A673 (cell line): ENCODE measurements at places on chromosomes 3 and 15. TPM values are rescaled to one million over a fixed set of nuclear protein-coding genes. Genes with fewer than 3 reads are reported as not detected.
A peak's percentile ranks its signal among the peaks of the same experiment; 100 is the strongest.

- H3K4me3 ChIP-seq: no peak overlapping the region
- peaks cover 21% of the 10 kb centered on the region for H3K27me3 ChIP-seq
- no peak for DNase-seq
- no peaks in the 10 kb centered on the region for H3K4me1 ChIP-seq
- no peaks in the 10 kb centered on the region for H3K36me3 ChIP-seq
These were observed 9.3 kb downstream of the RFTN1 start for GRCh38 chr3:16504242-16504641.

DNA sequence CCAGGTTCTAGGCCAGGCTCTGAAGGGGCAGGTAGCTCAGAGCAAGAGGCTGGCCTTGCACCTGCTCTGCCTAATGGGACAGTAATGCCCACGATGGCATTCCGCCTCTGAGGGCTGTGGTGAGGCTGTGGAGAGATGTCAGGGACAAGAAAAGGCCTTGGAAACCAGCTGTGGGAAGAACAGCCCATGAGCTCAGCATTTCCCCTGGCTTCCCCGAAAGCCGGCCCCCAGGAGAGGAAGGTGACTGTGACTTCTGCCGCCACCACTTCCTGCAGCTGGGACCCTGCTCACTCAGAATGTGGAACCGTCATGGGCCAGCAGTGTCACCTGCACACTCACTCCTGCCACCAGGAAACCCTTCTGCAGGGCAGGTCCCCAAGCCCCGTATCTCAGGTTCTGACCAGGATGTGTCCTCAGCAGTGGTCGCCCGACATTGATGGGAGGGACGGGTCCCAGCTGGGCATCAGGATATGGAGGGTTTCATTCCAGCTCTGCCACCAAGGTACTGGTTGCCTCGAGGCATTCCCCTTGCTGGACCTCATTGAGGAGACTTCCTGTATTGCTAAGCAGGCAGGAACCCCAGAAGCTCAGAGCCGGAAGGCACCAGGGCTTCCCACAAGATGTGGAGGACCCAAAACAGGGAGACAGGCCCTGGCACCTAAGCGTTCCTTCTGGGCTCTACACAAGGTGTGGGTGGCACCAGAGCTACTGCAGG, 30.7 kb downstream of the SEMA7A start:
- no peaks in the 10 kb centered on the region for H3K27me3 ChIP-seq
- no peak for DNase-seq
- H3K4me3 ChIP-seq: no peak overlapping the region
- peaks cover 27% of the 10 kb centered on the region for H3K4me1 ChIP-seq
- no peaks in the 10 kb centered on the region for H3K36me3 ChIP-seq

DNA sequence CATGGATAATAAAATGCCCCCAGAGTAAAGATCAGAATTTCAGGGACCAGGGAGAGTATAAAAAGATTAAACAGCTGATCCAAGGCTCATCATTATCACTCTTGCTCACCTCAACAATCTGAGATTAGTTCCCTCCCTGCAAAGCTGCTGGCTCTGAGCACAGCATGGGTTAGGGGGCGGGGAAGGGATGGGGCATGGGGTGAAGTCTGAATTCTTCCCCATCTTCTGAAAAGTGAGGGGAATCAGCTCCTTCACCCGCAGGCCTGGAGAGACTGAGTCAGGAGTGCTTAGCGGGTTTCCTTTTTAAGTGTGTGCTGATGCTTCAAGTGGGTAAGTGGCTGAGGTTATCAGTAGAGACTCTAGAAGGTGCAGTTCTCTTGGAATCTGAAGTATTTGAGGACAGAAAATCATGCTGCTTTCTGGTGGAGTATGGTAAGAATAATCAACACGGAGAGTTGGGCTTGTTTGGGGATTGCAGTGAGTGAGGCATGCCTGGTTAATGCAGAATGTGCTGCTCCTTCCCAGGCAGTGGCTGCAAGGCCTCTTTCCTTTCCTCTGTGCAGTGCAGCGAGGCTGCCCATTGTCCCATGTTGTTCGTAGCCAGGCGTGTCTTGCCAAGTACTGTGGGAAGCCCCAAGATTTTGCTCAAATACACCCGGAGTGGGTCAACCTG, 59.2 kb upstream of the TRAK1 start:
- no peaks in the 10 kb centered on the region for H3K27me3 ChIP-seq
- peaks cover 15% of the 10 kb centered on the region for H3K4me1 ChIP-seq
- H3K4me3 ChIP-seq: no peak overlapping the region
- DNase-seq: no peak
- peak overlapping the region; percentile 59 for H3K27ac ChIP-seq
- no peaks in the 10 kb centered on the region for H3K36me3 ChIP-seq

DNA sequence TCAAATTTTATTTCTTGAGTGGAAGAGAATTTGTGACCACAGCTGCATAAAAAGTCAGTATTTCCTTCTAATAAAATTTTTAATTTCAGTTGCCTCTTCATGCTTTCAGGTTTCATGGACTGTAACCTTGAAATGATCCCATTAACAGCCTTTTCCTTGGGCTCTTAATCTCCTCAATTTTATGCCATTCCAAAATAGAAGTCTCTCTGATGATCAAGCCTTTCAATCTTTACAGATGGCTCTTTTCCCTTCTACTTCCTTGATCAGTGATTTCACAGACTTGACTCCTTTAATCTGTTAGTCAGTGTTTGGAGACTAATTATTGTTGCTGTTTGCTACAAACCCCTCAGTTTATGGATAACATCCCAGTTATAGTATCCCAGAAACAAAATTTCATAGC, 11.9 kb downstream of the TSC22D2 start:
- H3K4me1 ChIP-seq: peaks cover 55% of the 10 kb centered on the region
- no peak overlapping the region for H3K4me3 ChIP-seq
- no peak overlapping the region for H3K27ac ChIP-seq

DNA sequence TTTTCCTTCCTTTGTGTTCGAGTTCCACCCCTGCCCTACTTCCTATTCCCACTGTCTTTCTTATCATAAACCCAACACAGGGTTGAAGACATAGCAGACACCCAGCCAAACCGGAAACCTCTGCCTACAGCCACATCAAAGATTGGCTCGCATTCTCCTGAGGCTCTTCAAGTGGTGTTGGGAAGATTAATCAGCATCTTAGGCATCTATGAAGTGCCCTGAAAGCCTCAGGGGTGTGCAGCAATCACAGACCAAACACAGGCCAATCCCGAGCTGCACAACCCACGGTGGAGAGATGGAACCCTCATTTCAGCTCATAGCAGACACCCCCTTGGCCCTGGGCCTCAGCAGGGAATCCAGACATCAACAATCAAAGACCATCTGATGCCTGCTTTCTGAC, 255.9 kb downstream of the XXYLT1 start:
- no peaks in the 10 kb centered on the region for H3K4me1 ChIP-seq
- H3K27me3 ChIP-seq: no peaks in the 10 kb centered on the region
- DNase-seq: no peak
- H3K4me3 ChIP-seq: no peak overlapping the region
- no peaks in the 10 kb centered on the region for H3K36me3 ChIP-seq

- H3K27ac ChIP-seq: no peak overlapping the region
- H3K4me1 ChIP-seq: no peaks in the 10 kb centered on the region
- DNase-seq: no peak
- no peak overlapping the region for H3K4me3 ChIP-seq
These were observed 54.3 kb downstream of the CYFIP1 start for GRCh38 chr15:22925875-22926274.

- H3K36me3 ChIP-seq: no peaks in the 10 kb centered on the region
- no peak for DNase-seq
- H3K27me3 ChIP-seq: no peaks in the 10 kb centered on the region
- no peak overlapping the region for H3K27ac ChIP-seq
- no peak overlapping the region for H3K4me3 ChIP-seq
- no peaks in the 10 kb centered on the region for H3K4me1 ChIP-seq
These were observed 43.9 kb upstream of the IL12A start for GRCh38 chr3:159944781-159945180.

DNA sequence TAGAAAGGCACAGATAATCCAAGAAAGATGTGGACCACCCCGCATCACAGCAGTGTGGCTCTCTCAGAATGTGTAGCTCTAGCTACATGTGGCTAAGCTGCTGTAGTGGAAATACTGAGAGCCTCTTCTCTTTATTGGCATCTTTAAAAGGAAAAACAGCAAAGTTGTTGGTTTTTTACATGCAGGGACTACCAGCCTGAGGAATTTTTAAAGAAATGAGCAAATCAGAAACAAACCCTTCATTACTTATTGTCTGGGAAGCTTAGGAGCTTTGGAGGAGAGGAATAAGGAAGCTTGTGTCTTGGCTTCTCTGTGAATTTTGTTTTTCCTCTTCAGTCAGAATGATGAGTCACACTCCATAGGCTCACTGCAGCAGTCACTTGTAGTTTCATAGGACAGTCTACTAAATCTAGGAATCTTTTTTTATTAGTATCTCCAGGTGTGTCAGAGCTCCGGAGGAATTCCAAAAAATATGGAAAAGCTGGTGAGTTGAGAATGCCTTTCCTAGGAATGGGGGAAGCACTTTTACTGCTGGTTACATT, 27.5 kb downstream of the POLG start:
- peaks cover 76% of the 10 kb centered on the region for H3K36me3 ChIP-seq
- H3K27ac ChIP-seq: no peak overlapping the region
- H3K27me3 ChIP-seq: no peaks in the 10 kb centered on the region
- no peak overlapping the region for H3K4me3 ChIP-seq

GRCh38 chr3:194117104-194117845, 18.7 kb upstream of the HES1 start:
- no peak for DNase-seq
- H3K4me3 ChIP-seq: no peak overlapping the region
- H3K27ac ChIP-seq: no peak overlapping the region
- H3K27me3 ChIP-seq: no peaks in the 10 kb centered on the region

DNA sequence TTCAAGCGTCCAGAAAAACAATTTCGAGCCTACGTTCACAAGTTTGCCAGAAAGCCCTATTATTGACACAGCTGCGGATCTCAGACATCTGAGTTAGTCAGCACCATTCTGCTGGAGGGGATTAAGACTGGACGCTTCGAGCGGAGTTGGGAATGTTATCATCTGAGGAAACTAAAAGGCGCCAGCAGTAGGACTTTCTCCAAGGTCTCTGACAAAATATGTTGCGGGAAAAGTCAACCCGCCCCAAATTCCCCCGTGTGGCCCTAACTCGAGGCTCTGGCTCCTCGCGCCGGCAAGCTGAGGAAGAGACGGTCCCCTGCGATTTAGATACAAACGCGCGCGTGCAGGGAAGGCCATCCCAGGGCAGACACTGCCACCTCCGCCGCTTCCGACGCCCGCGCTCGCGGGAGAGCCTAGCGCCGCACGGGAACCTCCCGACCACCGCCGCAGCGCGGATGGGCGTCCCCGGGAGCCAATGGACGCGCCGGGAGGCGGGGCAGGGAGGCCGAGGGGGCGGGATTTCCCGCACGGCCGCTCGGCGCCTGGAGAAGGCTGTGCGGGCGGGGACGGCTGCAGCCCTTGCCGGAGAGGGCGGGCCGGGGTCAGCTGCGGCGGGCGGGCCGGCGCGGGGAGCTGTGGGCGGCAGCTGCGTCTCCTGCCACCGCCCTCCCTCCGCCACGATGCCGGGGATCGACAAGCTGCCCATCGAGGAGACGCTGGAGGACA, at the start of gene APPL1:
APPL1 (plus strand) TSS at position 526 of the 726 bp plus-strand sequence; CDS start at position 681, 155 bp downstream.
- H3K4me1 ChIP-seq: peaks cover 5% of the 10 kb centered on the region
- DNase-seq: peak; percentile 86
- peak within 1 kb of the TSS; percentile 71 for H3K4me3 ChIP-seq

DNA sequence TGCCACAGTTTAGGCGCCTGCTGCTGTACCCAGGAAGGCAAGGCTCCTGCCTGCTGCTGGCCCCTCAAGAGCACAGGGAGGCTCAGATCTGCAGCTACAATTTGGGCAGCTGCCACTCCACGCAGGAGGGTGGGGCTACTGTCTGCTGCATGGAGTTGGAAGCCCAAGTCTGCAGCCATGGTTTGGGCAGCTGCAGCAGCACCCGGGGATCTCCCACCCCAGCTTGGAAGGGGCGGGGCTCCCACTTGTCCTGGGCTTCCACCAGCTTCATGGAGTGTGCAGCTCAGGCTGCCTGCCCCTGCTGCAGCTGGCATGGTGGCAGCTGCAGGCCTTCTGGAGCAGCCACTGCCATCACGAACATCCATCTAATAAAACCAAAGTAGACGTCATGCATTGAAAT, 512.9 kb downstream of the PYDC2 start:
- no peak for DNase-seq
- no peaks in the 10 kb centered on the region for H3K4me1 ChIP-seq
- H3K27me3 ChIP-seq: no peaks in the 10 kb centered on the region
- H3K36me3 ChIP-seq: no peaks in the 10 kb centered on the region
- no peak overlapping the region for H3K4me3 ChIP-seq

DNA sequence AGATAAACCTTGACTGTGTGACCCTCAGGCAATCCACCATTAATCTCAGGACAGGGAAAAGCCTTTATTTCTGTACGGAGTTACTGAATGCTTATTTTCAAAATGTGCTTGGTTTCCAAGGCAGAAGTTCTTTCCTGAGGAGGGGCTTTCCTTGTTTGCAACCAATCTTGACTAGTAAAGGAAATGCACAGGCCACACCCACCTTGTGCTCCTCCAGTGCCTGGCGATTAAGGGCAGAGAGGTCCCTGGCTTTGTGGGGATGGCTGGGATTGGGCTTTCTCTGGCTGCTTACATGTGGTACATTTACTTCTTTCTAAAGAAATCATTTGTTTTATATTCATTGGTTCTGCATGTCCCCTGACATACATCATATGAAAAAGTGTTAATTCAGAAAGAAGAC, 47.8 kb downstream of the ZNF621 start:
- H3K27me3 ChIP-seq: no peaks in the 10 kb centered on the region
- no peak overlapping the region for H3K4me3 ChIP-seq
- no peak for DNase-seq
- peaks cover 16% of the 10 kb centered on the region for H3K4me1 ChIP-seq

- no peaks in the 10 kb centered on the region for H3K36me3 ChIP-seq
- H3K27ac ChIP-seq: no peak overlapping the region
- H3K4me1 ChIP-seq: no peaks in the 10 kb centered on the region
- DNase-seq: no peak
These were observed 72.8 kb upstream of the ICE2 start for GRCh38 chr15:60551781-60552161.

- H3K27me3 ChIP-seq: peaks cover 5% of the 10 kb centered on the region
- H3K27ac ChIP-seq: no peak overlapping the region
- H3K36me3 ChIP-seq: no peaks in the 10 kb centered on the region
- no peaks in the 10 kb centered on the region for H3K4me1 ChIP-seq
- H3K4me3 ChIP-seq: no peak overlapping the region
- DNase-seq: no peak
These were observed 61.5 kb upstream of the GALNT15 start for GRCh38 chr3:16112910-16113504.

Gene BNC1
- 0.37 and 0.46 TPM in 2 replicates for total RNA-seq

Gene MAGI1
- 30.5 and 36.1 TPM in 2 replicates for total RNA-seq

Gene FAM3D
- total RNA-seq: not detected in 2 replicates

Gene DAZL
- not detected in 2 replicates for total RNA-seq

Gene CHL1
- total RNA-seq: not detected in 2 replicates

Gene SEMA5B
- 7.6 and 9.2 TPM in 2 replicates for total RNA-seq

Gene PROS1
- 9.2 TPM in 2 replicates for total RNA-seq

Gene HRG
- not detected in 2 replicates for total RNA-seq

Gene DPPA2
- total RNA-seq: not detected in 2 replicates

Gene COX17
- total RNA-seq: 42.6 and 49.7 TPM in 2 replicates

Gene AADACL2
- not detected in 2 replicates for total RNA-seq

Gene GOLGA6B
- total RNA-seq: 0.20 TPM in 1 of 2 replicates, not detected in the other

Gene CADPS
- total RNA-seq: not detected in 2 replicates
